DMS 273 treated with DMSO at 0.1 percent for 48 hours (cell line): ENCODE measurements at places on chromosomes 5 and 9.

- DNase-seq = no peak
Measured at GRCh38 chr5:165031371-165031770, 1526.0 kb downstream of the MAT2B start.

DNA sequence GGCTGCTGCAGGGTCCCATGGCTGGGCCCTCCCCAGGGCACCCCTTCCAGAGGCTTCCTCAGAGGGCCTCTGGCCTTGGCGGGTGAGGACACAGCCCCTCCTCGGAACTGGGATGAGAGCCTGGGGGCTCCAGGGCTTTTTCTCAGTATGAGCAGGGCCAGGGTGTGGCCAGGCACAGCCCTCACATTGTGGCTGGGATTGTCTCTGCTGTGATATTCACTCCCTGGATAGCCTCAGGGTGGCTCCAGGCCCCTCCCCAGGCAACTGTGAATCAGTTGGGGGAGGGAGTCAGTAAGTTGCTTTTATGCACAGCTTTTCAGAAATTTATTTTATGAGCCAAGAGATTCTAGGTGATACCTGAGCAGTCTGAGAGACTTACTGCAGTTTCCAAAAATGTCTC, 135.7 kb downstream of the CACNA1B start:
- DNase-seq = no peak

- DNase-seq = no peak
Measured at GRCh38 chr5:128081111-128081851, 2.3 kb upstream of the SLC12A2 start.

GRCh38 chr9:110935829-110936228, 102.4 kb downstream of the LPAR1 start:
- DNase-seq = no peak

- DNase-seq = no peak
Measured at GRCh38 chr9:79657891-79658290, 86.1 kb downstream of the TLE4 start.

DNA sequence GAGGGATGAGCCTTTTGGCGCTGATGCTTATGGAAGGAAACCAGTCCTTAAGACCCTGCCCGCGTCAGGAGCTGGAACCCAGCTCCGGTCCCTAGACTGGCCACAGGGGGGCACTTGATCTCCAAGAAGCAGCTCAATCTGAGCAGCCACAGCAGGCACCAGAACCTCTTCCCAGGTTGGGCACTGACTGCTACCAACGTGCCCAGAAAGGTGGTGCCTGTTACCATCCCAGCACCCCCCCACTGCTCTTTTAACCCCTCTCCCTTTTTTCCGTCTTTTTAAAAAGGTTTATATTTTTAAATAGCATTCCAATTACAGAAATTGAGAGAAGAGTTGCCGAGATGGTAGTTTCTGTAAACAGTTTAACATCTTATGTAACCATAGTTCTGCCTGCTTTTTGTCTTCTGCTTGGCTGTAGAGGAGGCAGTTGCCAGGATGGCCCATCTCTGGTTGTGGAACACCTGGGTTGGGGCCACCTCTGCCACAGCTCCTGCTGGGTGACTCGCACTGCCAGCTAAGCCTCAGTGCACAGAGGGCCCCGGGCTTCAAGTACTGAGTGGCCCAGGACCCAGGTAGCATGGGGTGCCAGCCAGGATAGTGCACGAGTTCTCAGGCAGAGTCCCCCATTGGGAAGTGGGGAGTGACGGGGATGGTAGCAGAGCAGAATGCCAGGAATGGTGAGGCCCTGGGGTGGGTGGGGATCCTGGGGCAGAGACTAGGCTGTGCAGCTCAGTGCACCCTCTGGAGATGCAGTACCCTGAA, 62.8 kb downstream of the PFDN1 start:
- DNase-seq = no peak

- no peak for DNase-seq
Measured at GRCh38 chr5:171337210-171337569, 28.1 kb downstream of the TLX3 start.

GRCh38 chr5:180129291-180130190, 58.0 kb upstream of the RNF130 start:
- no peak for DNase-seq

GRCh38 chr5:151047814-151048425, 27.5 kb downstream of the GPX3 start:
- no peak for DNase-seq

- DNase-seq = no peak
Measured at GRCh38 chr9:129290606-129291005, 112.5 kb upstream of the IER5L start.

DNA sequence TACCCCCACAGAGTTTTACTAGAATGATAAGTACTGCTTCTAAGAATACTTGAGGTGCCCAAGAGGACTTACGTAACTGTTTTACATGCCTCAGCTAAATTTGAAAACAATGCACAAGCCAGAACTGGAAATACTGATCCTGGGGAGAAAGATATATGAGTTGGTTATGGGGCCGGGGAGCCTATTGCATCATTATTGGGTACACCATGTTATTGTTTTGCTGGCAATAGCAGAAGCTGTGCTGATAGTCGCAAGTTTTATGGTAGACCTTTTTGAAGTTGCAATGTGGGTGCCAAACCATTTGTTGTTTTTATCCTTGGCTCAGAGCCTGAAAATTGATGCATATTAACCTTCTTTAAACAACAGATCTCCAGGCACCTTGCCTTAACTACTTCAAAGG, 108.4 kb upstream of the DHFR start:
- peak; percentile 16 for DNase-seq

DNA sequence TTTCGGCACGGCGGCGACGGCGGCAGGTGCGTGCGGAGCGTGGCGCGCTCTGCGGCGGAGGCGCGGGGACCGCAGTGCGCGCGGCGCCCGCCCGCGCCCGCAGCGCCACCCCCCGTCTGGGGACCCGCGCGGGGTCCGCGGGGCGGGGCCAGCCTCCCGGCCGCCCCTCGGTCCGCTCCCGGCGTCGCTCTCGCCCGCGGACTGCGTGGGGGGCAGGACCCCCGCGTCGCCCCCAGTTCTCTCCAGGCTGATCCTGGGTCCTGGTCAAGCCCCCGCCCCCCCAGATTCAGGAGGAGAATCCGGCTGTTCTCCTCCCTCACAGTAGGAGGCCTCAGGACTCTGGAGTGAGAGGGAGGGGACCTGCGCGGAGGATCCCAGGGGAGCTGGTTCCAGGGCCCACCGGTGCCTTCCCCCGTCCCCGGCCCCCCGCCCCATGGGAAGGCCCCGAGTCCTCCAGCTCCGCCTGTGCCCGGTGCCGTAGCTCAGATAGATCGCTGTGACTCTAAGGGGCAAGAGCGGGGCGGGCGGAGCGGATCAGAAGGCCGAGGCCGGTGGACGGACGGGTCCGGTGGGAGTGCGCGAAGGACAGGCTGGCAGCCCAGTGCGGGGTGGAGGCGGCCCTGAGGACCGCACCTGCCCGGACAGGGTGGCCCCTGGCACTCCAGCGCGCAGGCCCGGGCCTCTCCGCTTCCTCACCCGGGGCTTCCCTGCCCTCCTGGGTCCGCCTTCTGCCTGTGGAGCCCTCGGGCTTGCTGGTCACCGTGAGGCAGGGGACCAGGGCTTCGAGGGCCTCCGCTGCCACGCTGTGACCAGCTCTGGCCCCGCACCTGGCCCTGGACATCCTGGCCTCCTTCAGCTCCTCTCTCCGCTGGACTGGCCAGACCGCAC, at the start of gene RNF208:
RNF208 (minus strand) TSS at position 51 of the 888 bp plus-strand sequence. CDS start 1,028 bp downstream, outside the sequence.
- DNase-seq = no peak

DNA sequence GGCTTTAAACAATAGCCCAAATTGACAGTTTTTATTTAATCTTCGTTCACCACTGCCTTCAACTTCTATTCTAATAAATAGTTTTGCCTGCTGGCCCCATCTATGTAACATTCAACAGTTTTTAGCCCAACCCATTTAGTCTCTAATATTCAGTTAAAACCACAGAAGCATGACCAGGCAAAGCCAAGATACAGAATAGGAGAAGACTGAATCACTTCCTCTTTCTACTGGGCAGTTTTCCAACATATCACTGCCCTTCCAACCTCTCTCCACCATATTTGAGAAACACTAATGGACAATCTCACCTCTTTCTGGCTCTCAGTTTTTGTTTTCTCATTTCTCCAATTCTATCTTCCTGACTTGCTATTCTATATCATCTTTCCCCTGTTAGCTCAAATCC, 352.9 kb downstream of the DNAH5 start:
- no peak for DNase-seq

GRCh38 chr5:31854181-31855133, 215.5 kb downstream of the PDZD2 start:
- peak; percentile 20 for DNase-seq

- DNase-seq = no peak
Measured at GRCh38 chr9:133340256-133340655, 4.3 kb upstream of the SURF6 start.

DNA sequence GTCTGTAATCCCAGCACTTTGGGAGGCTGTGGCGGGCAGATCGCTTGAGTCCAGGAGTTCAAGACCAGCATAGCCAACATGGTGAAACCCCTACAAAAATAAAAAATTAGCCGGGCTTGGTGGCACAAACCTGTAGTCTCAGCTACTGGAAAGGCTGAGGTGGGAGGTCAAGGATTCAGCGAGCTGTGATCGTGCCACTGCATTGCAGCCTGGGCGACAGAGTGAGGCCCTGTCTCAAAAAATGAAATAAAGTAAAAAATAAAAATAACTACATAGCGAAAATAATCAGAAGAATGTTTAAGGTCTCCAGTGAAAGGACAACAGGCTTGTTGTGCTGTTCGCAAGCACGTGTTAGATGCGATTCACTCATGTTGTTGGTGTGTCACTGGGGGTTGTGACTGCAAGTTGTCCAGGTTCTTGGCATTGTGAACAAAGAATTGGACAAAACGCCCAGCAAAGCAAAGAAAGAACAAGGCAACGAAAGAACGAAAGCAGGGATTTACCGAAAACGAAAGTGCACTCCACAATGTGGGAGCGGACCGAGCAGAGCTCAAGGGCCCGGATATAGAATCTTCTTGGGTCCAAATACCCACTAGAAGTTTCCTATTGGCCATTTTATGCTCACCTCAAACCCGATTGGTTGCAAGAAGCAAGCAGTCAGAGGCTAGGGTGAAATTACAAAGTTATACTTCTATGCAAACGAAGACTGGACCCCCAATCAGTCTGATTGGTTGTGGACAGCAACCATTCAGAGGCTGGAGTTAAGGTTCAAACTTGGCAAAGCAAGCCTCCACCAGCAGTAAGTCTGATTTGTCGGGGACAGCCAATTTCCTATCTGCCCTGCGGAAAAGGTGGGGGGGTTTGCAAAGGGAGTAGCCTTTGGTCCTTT, 844 bp upstream of the MCCC2 start:
- no peak for DNase-seq

DNA sequence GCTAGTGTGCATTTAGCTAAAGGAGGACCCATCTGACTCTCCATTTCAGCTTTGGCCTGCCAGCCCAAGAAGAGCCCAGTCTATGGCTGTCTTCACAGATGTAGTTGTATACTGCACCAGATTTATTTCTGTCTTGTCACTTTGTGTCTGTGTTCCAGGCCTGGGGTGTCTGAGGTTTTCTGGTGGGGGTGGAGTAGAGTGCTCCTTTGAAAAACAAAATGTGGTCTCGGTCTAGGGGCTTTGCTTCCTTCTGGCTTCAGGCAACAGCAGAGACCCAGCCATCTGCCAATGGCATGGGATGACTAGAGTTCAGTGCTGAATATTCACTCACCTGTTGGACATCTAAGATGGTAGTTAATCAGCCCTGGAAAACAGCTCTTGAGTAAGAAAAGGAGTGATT, 10.9 kb downstream of the IGIP start:
- no peak for DNase-seq

GRCh38 chr5:128052780-128053179, 30.8 kb upstream of the SLC12A2 start:
- no peak for DNase-seq

DNA sequence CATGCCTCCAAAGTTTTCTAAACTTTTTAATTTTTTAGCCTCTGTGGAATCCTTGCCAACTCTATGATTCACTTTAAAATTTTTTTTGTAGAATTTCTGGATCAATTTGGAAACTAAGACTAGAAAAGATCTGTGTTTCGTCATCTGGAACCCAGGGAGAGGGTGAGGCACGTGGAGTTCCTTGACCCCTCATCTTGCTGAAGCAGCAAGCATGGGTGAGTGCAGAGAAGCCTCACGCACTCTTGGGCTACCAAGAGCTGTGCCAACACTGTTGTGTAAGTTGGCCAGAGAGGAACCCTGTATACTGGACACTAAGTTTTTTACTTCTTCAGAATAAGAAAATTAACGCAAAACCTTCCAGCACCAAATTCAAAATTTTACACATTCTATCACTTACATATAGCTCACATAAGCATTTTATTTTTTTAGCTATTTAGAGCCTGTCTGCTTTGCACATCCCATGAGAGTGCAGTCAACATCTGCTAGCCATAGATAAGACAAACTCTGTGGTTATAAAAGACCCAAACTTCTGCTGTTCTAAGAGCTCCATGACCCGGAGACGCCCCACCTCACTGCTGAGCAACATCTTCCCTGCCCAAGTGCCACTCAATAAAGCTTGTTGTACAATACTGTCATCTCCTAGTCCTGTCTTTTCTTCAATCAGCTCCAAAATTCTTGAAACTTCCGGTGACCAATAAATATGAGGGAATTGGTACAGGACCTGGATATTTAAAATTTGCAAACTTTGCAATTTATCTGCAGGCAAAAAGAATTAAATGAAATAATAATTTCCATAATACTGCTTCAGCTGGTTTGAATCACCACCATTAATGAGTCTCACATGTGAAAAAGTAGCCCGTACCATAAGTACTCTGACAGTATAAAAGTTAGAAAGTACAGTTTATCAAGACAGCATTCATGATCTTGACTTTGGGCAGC, 69.7 kb upstream of the ADCY2 start:
- no peak for DNase-seq

GRCh38 chr5:77867194-77867691, 91.1 kb upstream of the TBCA start:
- DNase-seq = no peak

- DNase-seq = no peak
Measured at GRCh38 chr5:111453295-111453694, 59.0 kb downstream of the STARD4 start.

DNA sequence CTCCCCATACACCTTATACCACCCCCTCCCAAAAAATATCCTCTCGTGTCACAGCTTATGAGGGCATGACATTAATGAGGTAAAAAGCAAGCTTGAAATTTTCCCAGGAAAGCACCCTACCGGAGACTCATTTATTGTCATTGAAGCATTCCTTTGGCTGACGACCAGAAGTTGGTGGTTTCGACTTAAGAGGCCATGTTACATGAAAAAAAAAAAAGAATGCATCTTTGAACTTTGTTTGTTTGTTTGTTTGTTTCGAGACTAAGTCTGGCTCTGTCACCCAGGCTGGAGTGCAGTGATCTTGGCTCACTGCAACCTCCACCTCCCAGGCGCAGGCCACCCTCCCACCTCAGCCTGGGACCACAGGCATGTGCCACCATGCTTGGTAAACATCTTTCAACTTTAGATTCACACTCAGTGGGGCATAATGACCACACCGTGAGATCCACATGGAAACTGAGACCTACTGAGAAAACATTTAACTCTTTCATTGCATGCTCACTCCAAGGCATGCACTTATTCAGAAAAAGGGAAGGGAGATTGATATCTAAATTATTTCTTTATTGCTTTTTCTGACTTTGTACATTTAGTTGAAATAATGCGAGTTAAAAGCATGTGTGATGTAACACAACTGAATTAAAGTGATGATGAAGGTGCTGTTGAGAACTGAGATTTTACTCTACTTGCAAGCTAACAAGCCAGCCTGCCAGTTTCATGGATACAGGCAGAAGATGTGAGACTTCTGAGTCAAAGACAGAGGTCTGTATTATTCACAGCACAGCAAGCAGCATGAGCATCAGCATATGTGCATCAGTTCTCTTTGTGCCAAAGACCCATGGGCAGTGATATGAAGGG, 5.1 kb upstream of the RAB14 start:
- no peak for DNase-seq

GRCh38 chr9:106019702-106020101, 325.4 kb downstream of the TMEM38B start:
- no peak for DNase-seq
